Stimulated activated CD8-positive, alpha-beta memory T cell treated with anti-CD3 and anti-CD28 coated beads, Interleukin-15, amount 100 ng/mL, for 4 hours (primary cell): ENCODE measurements at places on chromosomes 1 and 21.

DNA sequence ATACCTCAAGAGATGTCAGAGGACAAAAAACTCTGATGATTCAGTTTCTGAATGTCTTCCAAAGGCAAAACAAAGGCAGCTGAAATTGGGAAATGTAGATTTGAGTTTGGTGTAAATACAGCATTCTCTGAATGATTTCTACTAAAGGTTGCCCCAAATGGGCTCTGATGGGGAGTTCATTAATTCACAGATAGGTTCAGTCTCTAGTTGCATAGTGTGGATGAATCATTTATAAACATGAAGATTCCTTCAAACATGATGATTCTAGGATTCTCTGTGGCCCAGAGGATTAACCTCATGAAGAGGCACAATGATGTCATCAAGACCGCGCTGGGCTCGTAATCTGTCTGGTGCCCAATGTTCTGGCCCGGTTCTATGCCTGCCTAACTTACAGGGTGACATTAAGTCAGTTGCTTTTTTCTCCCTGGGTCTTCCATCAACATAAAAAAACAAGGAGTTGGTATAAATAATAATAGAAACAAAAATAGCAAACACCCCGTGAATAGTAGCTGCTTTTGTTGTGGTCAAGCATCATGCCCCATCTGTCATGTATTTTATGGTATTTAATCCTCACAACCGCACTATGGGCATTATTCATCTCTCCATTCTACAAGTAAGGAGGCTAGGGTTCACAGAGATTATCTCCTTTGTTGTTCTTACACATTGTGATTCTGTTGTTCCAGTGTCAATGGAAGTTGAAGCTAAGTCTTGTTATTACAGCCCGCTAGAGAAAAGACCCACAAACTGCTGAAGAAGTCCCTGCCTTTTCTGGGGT is 509.6 kb upstream of the USP24 start:
- no peak for DNase-seq

GRCh38 chr21:36747041-36747814 is 48.3 kb downstream of the SIM2 start:
- DNase-seq = no peak

DNA sequence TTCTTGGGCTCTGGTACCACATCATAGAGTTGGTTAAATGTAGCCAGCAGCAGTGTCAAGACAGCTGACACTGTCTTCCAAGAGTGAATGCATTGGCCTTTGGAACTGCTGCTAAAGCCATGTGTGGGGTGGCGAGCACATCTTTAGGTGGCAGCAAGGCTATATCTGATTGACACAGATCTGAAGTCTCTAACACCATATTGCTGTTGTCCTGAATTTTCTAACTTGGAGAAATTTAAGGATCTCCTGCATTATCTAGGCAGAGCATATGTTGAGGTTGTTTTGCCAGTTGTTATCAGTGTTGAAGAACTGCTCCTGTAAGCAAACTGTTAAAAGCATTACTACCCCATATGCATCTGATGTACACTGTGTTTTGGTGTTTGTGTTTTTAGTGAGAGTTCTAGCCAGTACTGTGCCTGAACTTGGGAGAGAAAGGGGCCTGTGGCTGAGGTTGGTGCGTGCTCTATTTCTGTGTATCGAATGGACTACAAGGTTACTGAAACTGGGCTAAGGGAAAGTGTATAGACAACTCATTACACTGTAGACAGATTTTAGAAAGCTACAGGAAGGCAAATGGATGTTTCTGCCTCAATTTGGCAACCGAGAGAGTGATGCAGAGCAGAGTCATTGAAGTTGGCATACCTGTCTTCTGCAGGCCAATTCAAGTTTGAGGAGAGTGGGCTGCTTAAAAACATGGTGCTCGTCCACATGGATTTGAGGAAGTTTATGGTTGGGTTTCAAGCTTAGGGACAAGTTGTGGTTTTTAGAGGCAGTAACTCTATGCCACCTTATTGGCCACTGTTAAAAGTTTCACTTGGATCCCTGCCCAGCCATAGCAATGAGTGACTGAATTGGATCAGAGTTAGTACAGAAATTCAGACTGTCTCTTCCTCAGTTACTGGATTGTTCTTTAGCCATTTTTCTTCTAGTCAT is 16.9 kb downstream of the DYRK3 start:
- DNase-seq = no peak

DNA sequence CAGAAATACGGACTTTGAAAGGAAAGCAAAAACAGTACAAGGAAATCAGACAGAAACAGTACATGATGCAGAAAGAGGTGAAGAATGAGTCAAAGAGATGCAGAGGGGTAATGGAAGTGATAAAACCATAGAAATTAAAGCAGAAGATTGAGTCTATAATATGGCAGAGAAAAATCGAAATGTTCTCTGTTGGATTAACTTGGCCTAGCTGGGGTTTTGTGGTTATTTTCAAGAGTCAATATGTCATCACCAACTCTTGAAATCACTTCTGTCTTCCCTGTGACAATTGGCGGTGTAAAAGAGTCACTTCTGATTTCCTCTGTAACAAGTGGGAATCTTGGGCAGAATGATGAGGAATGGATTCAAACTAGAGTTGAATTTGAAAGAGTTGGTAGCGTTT is 7.4 kb downstream of the YTHDF2 start:
- DNase-seq = no peak

GRCh38 chr21:27192281-27192949 is 225.5 kb upstream of the ADAMTS5 start:
- no peak for DNase-seq

GRCh38 chr21:41169701-41170100 is 1.7 kb downstream of the BACE2 start:
- DNase-seq = no peak

DNA sequence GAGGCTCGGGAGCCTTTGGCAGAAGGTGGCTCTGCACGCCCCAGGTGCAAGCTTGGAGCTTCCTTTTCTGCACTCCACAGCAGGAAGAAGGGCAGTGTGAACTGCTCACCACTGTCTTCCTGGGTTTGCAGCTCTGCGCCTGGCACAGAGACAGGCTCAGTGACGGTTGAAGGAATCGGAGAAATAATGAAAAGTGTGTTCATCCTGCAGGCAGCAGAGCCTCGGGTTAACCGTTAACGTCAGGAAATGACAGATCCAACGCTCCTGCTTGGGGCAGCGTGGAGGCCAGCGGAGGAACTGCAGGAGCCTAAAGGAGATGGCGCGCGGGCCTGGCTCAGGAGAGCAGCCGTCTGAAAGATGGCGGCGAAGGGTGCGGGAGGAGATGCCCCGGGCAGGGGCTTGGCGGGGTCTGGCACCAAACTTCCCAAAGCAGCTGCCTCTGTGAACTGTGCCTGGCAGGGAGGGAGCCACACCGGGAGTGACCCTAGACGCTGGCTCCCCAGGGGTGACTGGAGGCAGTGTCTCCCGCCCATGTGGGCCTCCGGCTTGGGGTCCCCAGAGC is 10.9 kb upstream of the SAMD11 start:
- no peak for DNase-seq

GRCh38 chr1:44860331-44860730 is 17.3 kb upstream of the PTCH2 start:
- no peak for DNase-seq

DNA sequence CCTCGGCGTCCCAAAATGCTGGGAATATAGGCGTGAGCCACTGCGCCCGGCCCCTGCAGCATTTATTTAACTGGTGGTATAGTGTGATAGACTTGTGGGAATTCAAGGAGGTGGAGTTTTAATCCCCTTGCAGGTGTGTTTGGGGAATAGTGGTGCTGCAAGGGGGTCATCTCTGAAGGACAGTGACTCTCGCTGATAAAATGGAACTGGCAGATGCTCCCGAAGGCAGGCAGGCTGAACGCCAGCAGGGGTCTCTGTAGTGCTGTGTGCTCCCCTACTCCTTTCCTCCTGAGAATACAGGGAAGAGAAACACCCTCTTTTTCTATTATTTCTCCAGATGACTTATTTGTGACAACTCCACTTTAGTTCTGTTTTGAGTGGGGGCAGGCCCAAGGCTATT is 4.0 kb downstream of the OSCP1 start:
- DNase-seq = no peak

- DNase-seq = no peak
Measured at GRCh38 chr1:91007827-91008226, 14.0 kb downstream of the ZNF644 start.

GRCh38 chr21:27700974-27701614 is 734.2 kb upstream of the ADAMTS5 start:
- peak; percentile 3 for DNase-seq

DNA sequence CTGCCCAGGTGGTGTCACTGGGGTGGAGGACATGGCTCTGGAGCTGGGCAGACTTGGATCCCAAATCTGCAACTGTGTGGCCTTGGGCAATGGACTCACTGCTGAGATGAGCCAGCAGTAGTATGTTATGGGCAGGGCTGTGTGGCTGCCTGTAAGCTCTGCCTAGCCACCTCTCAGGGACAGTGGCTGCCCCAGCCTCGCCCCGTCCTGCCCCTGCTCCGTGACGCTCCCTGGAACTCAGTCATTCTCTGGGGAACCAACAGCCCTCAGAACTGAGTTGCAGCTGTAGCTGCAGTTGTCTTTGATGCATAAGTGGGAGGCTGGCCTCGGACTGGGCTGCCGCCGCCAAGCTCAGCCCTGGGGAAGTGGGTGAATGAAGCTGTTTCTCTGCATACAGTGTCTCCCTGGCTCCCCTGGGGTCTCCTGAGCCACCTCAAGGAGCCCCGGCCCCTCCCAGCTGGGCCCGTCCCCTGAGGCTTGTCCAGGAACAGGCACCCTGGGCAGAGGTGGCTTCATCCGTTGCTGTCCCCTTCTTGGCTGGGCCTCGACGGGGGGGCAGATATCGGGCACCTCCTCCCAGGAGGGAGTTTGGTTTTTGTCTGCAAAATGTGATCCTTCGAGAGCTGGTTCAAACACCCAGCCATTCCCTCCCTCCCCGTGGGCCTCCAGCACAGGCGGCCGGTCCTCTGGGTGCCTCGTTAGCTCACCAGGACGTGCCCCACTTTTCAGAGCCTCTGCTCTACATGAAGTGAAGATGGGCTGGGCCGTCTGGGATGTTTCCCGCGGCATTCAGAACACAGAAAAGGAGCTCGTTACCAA is 26.2 kb upstream of the PLCH2 start:
- no peak for DNase-seq

GRCh38 chr1:231121533-231121932 is 40.3 kb upstream of the TRIM67 start:
- DNase-seq = no peak

GRCh38 chr1:201353186-201353940 is 24.1 kb downstream of the TNNT2 start:
- DNase-seq = no peak

GRCh38 chr1:109818988-109819764 is 55.5 kb upstream of the EPS8L3 start:
- DNase-seq = no peak

GRCh38 chr1:185645162-185645640 is 89.0 kb upstream of the HMCN1 start:
- no peak for DNase-seq

GRCh38 chr1:103180660-103181059 is 72.3 kb upstream of the COL11A1 start:
- no peak for DNase-seq

- DNase-seq = no peak
Measured at GRCh38 chr1:156889802-156890580, 3.5 kb upstream of the PEAR1 start.

DNA sequence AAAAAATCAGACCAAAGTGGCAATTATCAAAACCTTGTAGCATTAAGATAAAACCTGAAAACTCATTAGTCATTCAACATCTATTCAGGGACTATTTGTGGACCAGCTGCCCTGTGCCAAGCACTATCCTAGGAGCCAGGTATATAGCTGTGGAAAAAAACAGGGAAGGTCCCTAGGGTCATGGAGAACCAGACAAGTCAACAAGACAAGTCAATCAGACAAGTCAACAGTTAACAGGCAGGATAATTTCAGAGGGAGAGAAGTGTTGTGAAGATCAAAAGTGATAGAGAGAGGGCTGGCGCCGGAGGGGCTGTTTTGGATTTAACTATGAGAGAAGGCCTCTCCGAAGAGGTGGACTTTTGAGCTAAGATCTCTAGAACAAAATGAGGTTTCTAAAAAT is 3.3 kb upstream of the ATP1A4 start:
- DNase-seq = no peak

DNA sequence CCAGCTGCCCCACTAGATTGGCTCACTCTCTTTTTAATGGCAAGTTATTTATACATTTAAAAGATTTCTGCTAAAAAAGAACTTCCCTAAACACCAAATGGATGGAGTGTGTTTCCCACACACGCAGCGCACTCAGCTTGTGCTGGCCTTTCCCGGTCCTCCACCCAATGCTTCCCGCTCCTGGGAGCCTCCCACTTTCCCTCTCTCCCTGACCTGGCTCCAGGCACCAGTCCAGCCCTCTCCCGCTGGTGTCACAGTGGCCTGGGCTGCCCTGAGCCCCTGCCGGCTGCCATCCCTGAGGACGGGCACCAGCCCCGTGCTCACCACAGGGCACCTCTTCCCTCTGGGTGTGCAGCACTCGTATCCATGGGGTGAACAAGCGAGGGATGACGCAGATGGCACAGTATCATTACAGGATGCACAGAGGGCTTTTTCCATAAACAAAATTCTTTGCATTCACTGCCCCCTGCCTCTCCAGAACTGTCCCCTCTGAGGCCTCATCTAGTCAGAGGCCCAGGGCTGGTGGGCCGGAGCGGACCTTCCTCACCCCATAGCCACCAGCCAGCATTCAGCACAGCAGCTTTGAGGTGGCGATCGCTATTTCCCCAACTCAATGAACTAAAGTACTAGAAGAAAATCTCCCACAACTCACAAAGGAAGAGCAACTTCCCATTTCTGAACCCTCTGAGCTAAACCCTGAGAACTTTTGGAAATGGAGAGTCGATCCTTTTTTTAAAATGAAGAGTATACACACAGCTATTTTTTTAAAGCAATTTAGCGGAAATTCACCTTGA is 68.5 kb downstream of the SLC37A1 start:
- no peak for DNase-seq

GRCh38 chr1:187046293-187046692 is 217.5 kb downstream of the PLA2G4A start:
- DNase-seq = no peak

DNA sequence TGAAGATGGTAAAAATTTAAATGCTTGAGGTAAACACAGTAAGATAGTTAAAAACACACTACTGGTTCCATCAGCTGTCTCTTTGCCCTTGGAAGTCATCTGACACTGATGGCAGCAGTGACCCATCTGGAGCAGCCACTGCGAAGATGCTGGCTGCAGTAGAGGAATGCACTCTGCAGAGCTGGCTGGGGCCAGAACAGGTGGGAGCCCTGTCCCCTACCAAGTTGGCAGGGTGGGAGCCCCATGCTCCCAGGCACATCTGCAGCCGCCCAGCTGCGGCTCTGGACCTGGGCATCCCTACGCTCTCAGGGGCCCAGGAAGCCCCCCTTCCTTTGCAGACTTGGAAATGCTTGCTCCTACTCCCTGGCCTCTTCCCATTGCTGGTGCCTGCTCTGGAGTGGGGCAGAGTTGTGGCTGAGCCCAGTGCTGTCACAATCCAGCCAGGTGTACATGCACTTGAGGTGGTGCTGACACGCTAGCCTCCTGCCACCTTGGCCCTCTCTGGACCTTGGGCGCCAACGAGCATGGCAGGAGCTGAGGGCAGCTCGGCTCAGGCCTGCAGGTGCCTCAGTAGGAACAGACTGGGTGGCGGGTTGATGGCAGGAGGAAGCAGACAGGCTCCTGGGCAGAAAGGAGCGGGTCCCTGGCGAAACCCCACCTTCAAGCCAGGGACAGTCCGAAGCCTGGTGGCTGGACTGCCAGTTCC is 227.0 kb downstream of the FGGY start:
- DNase-seq = no peak

GRCh38 chr1:171911506-171911905 is 70.2 kb downstream of the DNM3 start:
- DNase-seq = no peak

- DNase-seq = no peak
Measured at GRCh38 chr1:233805786-233806185, 98.7 kb upstream of the SLC35F3 start.

GRCh38 chr21:28982637-28983036 is 10.0 kb downstream of the LTN1 start:
- DNase-seq = no peak

- no peak for DNase-seq
Measured at GRCh38 chr1:29388170-29388569, 151.8 kb downstream of the PTPRU start.
